ENCODE measurements at places on chromosomes 2 and 18.

GRCh38 chr18:8389391-8390340, 219.6 kb upstream of the RAB12 start:
- peak; percentile 67 for DNase-seq

GRCh38 chr2:44118257-44118656, 50.4 kb upstream of the PPM1B start:
- no peak for DNase-seq

GRCh38 chr2:173238385-173238784, 116.3 kb upstream of the CDCA7 start:
- no peak for DNase-seq

DNA sequence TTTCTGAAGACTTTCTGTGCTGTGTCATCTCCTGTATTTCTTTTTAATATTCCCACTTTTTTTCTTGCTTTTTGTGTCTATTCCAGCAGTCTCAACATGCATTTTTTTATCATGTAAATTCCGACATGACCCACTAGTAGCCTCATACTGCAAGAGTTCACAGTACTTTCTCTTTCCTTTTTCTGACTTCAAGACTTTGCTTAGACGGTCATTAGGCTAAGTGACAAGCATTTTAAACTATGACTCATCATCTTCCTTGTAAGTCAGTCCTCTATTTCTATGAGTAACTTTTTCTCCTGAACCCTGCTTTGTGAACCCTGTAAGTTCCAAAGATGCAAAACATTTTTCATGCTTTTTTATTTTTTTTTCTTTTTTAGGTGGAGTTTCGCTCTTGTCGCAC, 381.2 kb downstream of the TXNL1 start:
- DNase-seq = no peak

DNA sequence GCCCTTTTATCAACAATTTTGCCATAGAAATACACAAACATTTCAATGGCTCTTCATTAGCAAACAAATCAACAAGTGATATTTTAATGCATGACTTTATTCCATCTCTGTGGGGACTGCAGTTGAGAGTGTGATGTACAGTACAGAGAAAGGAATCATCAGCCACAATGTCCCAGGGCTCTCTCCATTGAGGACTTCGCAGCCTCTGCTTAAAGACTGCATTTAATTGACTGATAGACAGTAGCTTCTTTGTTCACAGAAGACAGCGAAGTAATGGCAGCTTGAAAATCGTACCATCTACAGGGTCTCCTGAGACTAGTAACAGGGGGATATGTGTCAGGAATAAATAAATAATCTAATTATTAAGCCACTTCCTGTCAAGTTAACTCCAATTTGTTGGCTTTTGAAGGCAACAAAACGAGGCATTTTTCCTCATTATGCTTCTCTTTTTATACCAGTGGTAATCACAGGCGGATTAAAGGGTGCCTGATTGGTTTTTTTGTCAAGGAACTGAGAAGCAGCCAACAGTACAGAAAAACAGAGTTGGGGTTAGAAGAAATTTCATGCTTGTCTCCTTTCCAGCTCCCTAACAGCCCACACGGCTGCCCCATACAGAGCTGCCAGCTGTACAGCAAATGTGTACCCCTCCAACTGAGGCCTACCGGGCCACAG, 164.3 kb downstream of the ZNF521 start:
- no peak for DNase-seq

DNA sequence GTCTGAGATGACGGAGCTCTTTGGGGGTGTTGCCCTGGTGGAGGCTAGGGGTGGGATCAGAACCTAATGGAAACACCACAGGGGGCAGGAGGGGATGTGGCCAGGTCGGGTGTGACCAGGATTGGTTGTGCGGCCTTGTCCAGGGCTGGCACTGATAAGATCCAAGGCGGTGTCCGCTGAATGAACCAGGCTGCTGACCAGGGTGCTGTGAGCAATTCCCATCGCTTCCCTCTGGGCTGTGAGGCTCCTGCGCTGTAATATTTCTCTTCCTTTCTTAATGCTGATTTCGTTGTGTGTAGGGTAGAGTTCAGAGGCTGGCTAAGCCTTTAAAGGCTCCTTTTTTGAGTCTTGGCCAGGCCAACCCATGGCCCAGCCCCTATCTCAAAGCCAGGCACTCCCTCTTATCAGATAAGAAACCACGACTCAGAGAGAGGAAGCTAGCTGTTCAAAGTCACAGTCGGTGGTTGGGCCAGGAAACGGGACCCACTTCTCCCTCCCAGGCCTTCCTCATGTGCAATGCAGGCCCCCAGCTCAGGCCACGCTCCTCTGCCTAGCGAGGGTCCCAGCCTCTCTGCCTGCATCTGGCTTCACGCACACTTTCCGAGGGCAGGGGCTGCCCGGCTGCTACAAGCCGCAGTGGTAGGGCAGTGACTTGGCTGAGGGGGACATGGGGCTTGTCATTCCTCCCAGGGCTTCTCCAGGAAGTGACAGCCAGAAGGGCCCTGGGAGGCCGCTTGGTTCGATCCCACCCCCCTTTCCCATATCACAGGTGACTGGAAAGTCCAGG, 26.0 kb upstream of the FOSL2 start:
- peak; percentile 81 for DNase-seq

DNA sequence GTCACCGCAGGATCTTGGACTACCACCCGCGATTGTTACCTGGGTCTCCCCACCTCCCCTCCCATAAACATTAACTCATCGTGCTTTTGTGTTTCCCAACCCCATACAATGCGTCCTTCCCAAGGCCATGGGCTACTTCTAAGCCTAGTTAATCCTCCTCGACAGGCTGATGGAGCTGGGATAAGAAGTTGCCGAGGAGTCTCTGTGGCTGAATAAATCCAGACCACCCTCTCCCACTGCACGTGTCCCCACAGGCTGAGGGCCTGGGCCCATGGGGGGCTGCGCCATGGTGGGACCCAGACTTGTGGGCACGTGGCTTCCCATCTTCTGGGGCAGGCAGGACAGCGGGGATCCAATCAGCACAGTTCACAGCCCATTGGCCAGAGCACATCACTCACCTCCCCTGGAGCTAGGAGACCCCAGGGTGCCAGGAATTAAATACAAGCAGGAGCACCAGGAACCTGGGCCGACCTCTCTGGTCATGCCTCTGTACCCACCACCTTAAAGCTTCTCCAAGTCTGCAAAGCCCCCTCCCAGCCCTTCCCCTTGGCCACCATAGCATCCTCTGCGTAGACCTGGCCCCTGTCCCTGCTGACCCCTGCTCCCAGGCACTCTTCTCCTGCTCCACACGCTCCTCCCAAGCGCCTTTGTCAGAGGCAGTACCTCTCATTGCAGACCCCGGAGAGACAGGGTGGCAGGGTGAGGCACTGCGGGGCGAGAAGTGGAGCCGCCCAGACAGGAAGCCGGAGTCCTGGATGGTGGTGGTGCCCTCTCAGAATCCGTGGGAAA, 51.0 kb upstream of the ID2 start:
- DNase-seq = no peak

GRCh38 chr2:217889656-217890055, 113.1 kb downstream of the TNS1 start:
- no peak for DNase-seq

DNA sequence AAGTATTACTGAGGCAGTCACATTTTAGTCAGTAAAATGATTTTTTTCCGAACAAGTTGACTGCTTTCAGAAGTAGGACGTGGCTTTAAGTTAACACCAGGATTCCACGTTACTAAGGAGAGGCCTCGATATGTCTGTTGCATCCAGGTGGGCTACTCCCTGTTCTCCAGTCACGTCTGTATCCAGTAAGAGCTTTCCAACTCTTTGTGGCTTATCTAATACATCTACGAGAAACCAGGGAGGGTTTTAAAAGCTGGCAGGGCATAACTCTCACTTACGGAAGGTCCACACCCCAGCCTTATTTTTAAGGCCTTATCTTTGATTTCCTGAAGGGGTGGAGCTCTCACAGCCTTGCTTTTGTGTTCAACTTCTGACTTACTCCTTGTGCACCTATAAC, 99.2 kb downstream of the SLC8A1 start:
- no peak for DNase-seq

Measured in Peyer's patch (tissue), 4 donors.